A549 treated with CORT108297 at 1 μM for 4 hours (cell line): ENCODE measurements at places on chromosomes 16 and 17. TPM values are rescaled to one million over a fixed set of nuclear protein-coding genes. Genes with fewer than 3 reads are reported as not detected.

The TAC4 gene
- not detected in 5 replicates for total RNA-seq

The CHST6 gene
- total RNA-seq, result 0.10 to 0.15 TPM (median 0.13 TPM) in 5 replicates

The GLP2R gene
- total RNA-seq, result 7.2 to 12.5 TPM (median 10.4 TPM) in 5 replicates

The C17orf67 gene
- total RNA-seq, result 1.6 to 2.3 TPM (median 2.1 TPM) in 5 replicates

The XYLT1 gene
- 0.62 to 1.1 TPM (median 0.72 TPM) in 5 replicates for total RNA-seq

The MRM3 gene
- total RNA-seq, result 43.3 to 50.5 TPM (median 44.2 TPM) in 5 replicates

The CES5A gene
- total RNA-seq, result not detected in 5 replicates

The MPP2 gene
- total RNA-seq, result 1.6 to 2.4 TPM (median 1.9 TPM) in 5 replicates

The PRSS21 gene
- total RNA-seq, result 0.14 to 0.35 TPM in 2 of 5 replicates, not detected in the others

The CDRT15L2 gene
- not detected in 5 replicates for total RNA-seq

The RNF157 gene
- 5.1 to 6.0 TPM (median 5.7 TPM) in 5 replicates for total RNA-seq

The NACA2 gene
- not detected in 5 replicates for total RNA-seq

The SENP3 gene
- total RNA-seq, result 97.6 to 109 TPM (median 105 TPM) in 5 replicates

The LIMD2 gene
- 8.2 to 14.8 TPM (median 13.1 TPM) in 5 replicates for total RNA-seq

The RHBDF1 gene
- 22.0 to 32.9 TPM (median 31.9 TPM) in 5 replicates for total RNA-seq

The TBC1D28 gene
- not detected in 5 replicates for total RNA-seq

The PPP1R27 gene
- total RNA-seq, result 0.10 to 0.43 TPM (median 0.17 TPM) in 4 of 5 replicates, not detected in the other

The SLC6A2 gene
- total RNA-seq, result 0.03 to 0.08 TPM (median 0.04 TPM) in 3 of 5 replicates, not detected in the others

The ZSCAN10 gene
- 0.03 to 0.05 TPM in 2 of 5 replicates, not detected in the others for total RNA-seq

The SLFN14 gene
- not detected in 5 replicates for total RNA-seq

The STX1B gene
- 1.5 to 1.9 TPM (median 1.7 TPM) in 5 replicates for total RNA-seq

The FBXW10B gene
- total RNA-seq, result 2.7 to 4.2 TPM (median 4.1 TPM) in 5 replicates

The ORAI3 gene
- 10.1 to 17.2 TPM (median 14.7 TPM) in 5 replicates for total RNA-seq
